ENCODE measurements at places on chromosomes 11 and 22.
A peak's percentile ranks its signal among the peaks of the same experiment; 100 is the strongest.

DNA sequence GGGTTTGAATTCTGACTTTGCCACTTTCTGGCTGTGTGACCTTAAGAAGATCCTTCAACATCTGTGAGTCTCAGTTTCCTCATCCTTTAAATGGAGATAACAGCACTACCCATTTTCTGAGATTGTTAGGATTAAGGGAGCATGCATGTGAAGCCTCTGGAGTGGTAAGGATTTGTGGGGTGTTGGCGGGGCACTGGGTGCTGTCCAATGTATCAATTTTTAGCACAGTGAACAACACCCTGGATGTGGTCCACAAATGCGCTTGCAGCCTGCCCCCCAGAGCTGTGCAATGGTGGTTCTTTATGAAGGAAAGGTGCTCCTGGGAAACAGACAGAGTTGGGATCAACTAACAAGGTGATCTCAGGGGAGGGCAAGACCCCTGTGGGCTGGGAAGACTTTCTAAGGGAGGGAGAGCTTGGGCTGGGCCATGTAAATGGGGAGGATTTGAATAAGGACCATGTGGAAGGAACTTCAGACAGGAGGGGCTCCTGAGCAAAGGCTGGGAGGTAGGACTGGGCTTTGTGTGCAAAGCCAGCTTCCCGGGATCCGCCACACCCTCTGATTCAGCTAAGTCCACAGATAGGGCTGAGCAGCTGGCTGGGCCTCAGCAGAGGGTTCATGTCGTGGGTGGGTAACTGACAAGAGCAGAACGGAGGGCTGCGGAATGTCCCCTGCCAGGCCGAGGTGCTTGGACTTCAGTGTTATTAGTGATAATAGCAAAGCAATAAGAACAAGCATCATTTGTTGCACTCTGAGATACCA, 22.7 kb upstream of the RASD2 start:
- DNase-seq = no peak

- no peak for DNase-seq
Measured at GRCh38 chr11:115759622-115760460, 255.6 kb upstream of the CADM1 start.

DNA sequence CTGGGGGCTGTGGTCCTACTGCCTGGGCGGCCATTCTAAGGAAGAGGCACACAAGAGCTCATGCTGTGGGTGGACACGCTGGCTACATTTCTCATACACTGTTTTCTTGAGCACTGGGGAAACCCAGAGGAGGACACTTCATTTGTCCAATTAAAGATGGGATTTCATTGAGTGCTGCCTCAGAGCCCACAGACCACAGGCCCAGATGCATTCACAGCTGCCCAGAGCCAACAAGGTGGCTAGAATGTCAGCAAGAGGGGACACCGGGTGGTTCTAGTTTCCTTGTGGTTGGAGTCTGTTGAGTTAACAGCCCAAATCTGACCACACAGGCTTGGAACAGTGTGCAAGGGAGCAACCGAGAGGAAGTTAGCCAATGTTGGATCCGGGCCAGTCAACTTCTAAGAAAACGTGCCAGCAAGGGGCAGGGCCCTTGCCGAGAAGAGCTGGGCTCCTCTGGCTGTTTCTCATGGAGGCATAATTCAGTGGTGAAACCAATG, 35.0 kb upstream of the SORL1 start:
- peak; percentile 11 for DNase-seq

DNA sequence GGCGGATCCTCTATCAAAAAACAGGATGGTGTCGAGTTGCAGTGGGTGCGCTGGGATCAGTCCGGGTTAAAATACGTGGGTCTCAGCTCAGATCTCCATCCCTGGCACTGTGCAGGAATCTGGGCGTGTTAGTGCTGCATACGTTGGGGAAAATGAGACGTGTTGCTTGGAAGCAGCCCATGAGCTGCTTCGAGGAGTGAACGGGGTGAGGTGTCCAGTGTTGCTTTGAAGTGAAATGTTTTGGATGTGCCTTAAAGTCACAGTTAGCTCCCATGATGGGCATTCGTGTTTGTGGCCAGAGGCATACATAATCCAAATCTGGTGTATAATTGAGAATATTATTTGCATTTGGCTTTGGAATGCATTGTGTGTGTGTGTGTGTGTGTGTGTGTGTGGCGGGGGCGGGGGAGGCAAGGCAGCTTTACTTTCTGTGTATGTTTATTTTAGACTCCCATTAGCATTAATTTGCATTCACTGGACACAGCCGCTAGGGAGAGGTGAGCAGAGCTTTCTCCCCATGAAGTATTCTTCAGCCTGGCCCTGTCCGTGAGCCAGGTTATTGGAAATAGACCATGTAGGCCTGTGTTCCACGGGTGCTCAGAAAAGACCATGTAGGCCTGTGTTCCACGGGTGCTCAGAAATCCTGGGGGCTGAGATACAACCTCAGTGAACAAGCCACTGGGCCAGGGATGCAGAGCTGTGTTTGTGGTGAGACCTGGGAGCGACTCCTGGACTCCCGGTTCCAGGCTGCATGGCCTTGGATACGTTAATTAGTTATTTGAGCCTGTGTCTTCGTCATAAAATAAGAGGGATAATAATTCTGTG, 134.6 kb downstream of the ST3GAL4 start:
- no peak for DNase-seq

- DNase-seq = no peak
Measured at GRCh38 chr11:68090706-68091105, 30.5 kb downstream of the CHKA start.

GRCh38 chr11:12556788-12557384, 117.3 kb upstream of the TEAD1 start:
- DNase-seq = no peak

- DNase-seq = no peak
Measured at GRCh38 chr22:50581950-50582492, 628 bp downstream of the CHKB start.

DNA sequence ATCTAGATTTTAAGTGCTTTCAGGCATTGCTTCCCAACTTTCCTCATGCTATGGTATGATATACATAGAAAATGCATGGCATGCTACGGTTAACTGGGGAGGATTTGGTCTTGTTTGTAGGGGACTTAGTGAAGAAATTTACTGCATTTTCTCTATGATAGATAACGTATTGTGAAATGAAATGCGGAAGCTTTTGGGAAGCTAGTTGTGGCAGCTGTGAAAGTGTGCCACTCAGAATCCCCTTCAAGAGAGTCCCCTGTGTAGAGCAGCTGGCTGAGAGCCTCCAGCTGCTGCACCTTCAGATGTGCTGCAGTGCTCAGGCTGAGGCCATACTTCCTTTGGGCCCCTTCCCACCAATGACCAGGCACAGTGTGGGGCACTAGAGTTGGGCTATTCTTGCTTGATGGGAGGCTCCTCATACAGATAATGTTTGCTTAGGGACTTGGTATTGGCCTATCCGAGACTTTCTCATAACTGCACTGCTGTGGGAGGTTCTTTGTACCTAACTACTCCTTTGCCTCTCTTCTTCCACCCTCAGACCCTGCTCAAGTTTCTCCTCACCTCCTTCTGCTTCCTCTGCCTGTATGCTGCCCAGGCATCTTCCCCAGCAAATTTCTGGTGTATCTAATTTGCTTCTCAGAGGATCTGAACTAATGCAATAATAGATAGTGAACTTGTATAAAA, 67.3 kb downstream of the HIPK3 start:
- DNase-seq = no peak

DNA sequence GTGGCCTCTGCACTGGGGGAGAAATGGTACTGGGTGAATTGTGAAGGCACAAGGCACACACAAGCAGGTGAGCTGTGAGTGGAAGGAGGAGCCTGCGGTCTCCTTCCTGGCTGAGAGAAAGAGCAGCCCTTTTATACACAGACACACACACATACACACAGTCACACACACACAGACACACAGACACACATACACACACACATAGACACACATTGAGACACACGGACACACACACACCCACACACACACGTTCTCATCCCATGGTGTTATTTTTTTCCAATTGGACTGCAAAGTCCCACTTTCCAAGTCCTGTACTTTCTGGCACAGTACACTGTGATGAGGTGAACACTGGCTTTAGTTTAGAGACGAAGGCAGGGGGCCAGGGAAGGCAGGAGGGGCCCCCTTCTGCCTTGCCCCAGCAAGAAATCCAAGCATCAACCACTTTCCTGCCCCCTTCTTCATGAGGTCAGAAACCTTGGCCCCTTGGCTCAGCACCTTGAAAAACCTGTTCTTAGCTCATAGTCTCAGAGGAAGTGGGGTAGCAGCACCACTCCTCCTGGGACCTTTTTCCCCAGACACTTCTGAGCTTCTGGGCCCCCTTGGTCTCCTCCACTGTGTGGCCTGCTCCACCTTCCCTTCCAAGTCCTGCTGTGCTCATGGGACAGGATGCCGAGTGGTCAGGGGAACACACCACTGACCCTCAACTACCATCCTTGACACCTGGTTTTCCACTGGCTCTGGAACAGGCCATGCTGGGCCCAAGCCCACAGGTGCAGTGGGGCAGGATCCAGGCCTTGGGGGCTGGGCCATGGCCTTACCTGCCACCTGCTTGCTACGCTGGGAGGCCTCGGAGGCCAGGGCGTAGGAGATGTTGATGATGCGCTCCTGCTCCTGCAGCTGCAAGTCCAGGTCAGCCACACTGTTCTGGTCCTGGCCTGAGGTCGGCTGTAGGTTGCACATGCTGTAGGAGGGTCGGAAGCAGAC, 43.8 kb downstream of the C11orf58 start:
- DNase-seq = no peak

DNA sequence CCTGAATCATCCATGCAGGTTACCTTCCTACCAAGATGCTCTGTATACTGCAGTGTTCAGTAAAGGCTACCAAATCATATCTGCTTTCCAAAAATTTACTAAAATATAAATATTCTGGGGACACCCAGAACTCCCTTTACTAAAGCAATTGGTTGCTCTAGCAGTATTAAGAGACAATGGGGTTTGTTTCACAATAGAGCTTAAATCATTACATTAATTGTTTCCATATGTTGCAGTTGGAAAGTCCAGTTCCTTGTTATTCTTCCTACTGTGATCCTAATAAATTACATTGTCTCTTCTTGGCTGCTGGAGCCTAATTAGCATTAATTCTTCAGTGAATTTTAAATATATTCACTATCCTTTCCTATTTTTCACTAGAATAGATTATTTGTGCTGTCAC, 316.0 kb upstream of the MTNR1B start:
- no peak for DNase-seq

DNA sequence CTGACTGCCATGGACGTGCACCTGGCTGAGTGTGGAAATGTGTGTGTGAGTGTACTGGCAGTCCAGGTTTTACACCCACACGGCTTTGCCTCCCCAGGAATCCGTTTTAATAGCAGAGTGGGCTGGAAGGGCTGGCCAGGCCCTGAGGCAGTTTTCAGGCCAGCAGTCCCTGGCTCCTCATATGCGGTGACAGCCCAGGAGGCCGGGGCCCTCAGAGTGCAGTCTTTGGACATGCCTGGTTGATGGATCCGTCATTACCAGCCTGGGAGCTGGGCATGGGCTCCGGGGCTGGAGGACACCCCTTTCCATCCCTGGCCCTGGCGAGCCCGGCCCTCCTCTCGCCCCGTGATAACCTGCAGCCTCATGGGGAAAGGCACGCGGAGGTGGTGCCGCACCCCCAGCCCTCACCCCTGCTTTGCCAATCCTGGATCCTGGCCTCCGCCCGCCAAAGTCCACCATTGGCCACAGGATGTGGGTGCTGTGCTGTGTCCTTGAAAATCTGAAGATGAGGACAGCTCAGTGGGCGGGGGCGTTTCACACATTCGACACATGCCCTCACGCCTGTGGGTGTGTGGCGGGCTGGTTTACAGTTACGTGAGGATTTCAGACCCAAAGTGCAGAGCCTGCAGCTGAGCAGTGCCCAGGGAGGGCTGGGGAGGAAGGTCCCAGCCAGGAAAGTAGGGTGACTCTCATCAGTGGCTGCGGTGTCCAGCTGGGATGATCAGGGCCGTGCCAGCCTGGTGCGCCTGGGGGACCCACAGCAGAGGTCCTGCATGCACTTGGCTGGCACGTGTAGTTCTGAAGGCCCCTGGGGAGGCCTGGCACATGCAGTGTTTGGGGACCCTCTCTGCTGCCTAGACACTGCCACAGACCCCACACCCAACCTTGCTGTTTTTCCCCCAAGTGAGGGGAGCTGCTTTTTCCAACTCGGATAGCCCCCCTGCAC, 55.1 kb downstream of the RTN4R start:
- no peak for DNase-seq

GRCh38 chr11:83682611-83682973, 396.4 kb upstream of the CCDC90B start:
- no peak for DNase-seq

DNA sequence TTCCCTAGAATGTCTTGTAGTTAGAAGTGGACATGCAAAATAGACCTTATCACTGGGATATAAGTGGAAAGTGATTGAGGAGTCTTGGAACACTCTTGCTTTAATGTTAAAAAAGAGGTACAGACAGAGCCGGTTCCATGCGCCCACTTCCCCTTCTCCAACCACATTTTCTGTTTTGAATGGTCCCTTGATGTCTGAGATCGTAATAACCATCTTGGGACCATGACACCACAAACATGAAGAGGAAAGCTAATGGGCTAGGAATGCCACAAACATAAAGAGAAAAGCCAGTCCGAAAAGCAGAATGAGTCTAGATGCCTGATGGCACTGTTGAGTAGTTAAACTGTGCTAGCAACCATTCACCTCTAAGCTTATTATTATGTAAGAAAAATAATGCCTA, 54.8 kb upstream of the SPON1 start:
- DNase-seq = no peak

DNA sequence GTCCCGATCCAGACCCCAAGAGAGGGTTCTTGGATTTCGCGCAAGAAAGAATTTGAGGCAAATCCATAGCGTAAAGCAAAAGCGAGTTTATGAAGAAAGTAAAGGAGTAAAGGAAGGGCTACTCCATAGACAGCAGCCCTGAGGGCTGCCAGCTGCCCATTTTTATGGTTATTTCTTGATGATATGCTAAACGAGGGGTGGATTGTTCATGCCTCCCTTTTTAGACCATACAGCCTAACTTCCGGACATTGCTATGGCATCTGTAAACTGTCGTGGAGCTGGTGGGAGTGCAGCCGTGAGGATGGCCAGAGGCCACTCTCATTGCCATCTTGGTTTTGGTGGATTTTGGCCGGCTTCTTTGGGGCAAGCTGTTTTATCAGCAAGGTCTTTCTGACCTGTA, 19.4 kb upstream of the SHANK3 start:
- DNase-seq = no peak

GRCh38 chr11:36273110-36273509, 16.1 kb downstream of the COMMD9 start:
- no peak for DNase-seq

DNA sequence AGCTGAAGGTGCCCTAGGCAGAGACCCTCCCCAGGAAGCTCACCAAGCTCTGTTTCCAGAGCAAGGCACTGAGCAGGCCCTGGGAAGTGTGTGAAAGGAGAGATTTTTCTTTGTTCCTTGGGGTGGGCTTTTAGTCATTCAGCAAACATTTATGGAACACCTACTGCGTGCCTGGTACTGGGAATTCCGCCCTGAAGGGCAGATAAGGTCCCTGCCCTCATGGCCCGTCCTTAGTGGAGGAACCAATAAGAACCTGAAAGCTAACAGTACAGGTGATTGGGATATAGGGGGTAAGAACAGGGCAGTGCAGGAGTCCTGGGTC, 3.9 kb downstream of the TMEM134 start:
- no peak for DNase-seq
